ENCODE measurements at places on chromosomes 4 and X. TPM values are rescaled to one million over a fixed set of nuclear protein-coding genes. Genes with fewer than 3 reads are reported as not detected.

Gene MND1
- total RNA-seq, result 30.0 TPM

Gene ERVMER34-1
- total RNA-seq, result 6.5 TPM

Gene NFKB1
- 35.1 TPM for total RNA-seq

Gene TIGD4
- 0.12 TPM for total RNA-seq

Gene MAGEB1
- not detected for total RNA-seq

Gene CLDN22
- total RNA-seq, result not detected

Gene ZNF185
- 41.6 TPM for total RNA-seq

Gene NEUROG2
- not detected for total RNA-seq

Gene PRKG2
- 0.51 TPM for total RNA-seq

Gene XK
- 0.63 TPM for total RNA-seq

Gene BRS3
- total RNA-seq, result not detected

Gene ZNF732
- total RNA-seq, result 2.4 TPM

Gene HTRA3
- total RNA-seq, result 0.80 TPM

Gene HSFX3
- total RNA-seq, result not detected

Gene MAGEB17
- total RNA-seq, result not detected

Gene TMEM154
- total RNA-seq, result 11.8 TPM

Gene PNMA3
- 0.69 TPM for total RNA-seq

Gene CD99L2
- total RNA-seq, result 32.5 TPM

Gene TMEM47
- 8.2 TPM for total RNA-seq

Gene CDS1
- 12.9 TPM for total RNA-seq

Gene ARR3
- not detected for total RNA-seq

Gene PAGE2B
- not detected for total RNA-seq

Gene PRPS1
- 36.3 TPM for total RNA-seq

Gene NWD2
- not detected for total RNA-seq

Gene JADE1
- total RNA-seq, result 28.2 TPM

Gene CFAP99
- not detected for total RNA-seq

Gene CT45A5
- not detected for total RNA-seq

Gene ERCC6L
- 6.6 TPM for total RNA-seq

Gene TSC22D3
- 18.7 TPM for total RNA-seq

Gene CXorf49
- 70.9 TPM for total RNA-seq

Gene USP26
- not detected for total RNA-seq

Gene TMEM184C
- 21.7 TPM for total RNA-seq

Gene HSD17B11
- total RNA-seq, result 19.4 TPM

Gene TRAM1L1
- 2.5 TPM for total RNA-seq

Gene NDP
- total RNA-seq, result not detected

Gene RPA4
- total RNA-seq, result not detected

Gene ITM2A
- total RNA-seq, result 6.3 TPM

Gene CLCN4
- 1.2 TPM for total RNA-seq

Measured in epithelial cell of proximal tubule (primary cell).